CD4-positive, alpha-beta T cell treated with Interleukin-4 for 1 hour (primary cell): ENCODE measurements at places on chromosomes 11 and 22.

DNA sequence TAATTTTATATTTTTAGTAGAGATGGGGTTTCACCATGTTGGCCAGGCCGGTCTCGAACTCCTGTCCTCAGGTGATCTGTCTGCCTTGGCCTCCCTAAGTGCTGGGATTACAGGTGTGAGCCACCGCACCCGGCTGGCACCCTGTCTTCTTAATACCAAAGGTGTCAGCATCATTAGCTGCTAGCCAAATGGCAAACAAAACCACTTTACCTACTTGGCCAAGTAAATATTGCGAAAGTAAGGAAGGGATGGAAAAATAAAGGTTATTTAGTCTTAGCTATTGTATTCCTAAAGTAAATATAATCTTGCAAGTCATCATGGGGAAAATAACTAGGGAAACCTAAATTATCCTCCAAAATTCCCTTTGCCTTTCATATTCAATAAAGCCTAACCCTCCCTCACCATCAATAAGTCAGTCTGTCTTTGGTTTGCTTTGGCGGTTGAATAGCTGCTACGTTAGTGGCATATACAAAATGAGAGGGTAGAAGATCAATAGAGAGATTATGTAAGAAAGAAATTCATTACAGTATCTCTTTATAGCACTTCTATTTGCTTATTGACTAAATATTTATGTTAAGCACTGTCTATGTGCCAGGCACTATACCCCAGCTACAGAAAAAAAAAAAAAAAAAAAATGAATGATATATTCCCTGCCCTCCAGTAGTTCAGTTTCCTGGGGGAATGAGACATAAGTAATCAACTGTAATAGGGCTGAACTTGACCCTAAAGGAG is 40.2 kb upstream of the CFAP300 start:
- no peak for DNase-seq

GRCh38 chr11:3970108-3970507 is 114.6 kb downstream of the STIM1 start:
- DNase-seq, result no peak

DNA sequence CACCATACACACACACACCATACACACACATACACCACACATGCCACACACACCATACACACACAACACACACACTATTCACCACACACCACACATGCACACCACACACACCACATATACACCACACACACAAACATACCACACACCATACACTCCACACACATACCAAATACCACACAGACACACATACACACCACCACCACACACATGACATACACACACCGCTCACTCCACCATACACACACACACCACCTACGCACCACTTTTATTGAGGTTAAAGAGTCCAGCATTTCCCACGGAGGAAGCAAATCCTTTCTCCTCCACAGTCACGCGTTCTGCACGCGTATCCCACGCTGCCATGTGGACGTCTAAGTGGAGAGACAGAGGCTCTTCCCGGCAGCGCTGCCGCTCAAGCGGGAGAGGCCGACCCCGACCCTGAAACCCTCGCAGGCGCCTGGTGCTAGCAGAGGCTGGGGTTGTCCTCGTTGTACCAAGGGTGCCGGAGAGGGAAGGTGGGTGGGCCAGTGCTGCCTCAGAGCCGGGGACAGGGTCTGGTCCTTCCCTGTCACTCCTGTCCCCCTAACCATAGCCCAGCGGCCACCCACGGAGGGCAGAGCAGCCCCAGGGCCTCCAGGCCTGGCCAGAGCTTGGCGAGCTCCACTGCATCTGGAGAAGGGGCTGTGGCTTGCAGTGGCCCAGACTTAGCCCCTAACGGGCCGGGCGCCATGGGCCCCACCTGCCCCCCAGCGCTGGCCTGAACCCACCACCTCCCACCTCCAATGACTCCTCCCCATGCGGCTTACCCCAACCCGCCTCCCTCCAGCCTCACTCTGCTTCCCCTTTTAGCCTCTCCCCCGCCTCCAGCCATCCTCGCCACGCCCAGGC is 1495.0 kb downstream of the BRD1 start:
- DNase-seq, result no peak

DNA sequence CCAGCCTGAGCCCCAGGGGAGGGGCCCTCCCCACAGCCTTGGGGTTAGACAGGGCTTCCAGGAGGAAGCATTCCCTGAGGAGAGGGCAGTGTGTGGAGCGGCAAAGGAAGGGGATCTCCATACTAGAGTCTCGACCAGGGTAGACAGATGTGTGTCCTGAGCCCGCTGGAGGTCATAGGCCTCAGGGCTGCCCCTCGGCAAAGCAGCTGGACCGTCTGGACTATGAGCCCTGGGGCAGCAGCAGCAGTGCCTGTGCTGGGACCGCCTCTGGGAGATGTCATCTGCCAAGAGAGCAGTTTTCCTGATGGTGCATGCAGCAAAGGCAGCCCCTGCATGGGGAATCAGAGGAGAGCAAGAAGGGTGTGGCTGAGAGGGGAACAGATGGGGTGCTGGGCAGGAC is 20.8 kb upstream of the TCF20 start:
- no peak for DNase-seq

DNA sequence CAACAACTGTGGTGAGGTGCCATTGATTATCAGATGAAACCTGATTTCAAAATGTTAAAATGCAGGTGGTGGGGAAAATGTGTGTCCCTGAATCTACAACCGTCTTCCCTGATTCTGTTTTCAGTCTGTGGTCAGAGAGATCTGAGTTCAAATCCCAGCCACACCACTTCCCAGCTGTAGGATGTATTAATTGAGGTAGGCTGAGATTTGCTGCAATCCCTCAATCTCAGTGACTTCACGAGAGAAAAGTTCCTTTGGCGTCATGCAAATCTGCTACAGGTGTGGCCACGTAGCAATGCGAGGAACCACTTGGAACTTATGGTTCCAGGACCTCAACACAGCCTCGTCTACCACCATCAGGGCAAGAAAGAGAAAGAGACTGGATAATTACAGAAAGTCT is 56.2 kb downstream of the BCL2L13 start:
- no peak for DNase-seq

GRCh38 chr22:36911887-36912661 is 1.4 kb upstream of the CSF2RB start:
- no peak for DNase-seq

- no peak for DNase-seq
Measured at GRCh38 chr11:79219186-79220045, 221.4 kb downstream of the TENM4 start.

GRCh38 chr11:88617226-88617625 is 279.7 kb upstream of the CTSC start:
- no peak for DNase-seq

DNA sequence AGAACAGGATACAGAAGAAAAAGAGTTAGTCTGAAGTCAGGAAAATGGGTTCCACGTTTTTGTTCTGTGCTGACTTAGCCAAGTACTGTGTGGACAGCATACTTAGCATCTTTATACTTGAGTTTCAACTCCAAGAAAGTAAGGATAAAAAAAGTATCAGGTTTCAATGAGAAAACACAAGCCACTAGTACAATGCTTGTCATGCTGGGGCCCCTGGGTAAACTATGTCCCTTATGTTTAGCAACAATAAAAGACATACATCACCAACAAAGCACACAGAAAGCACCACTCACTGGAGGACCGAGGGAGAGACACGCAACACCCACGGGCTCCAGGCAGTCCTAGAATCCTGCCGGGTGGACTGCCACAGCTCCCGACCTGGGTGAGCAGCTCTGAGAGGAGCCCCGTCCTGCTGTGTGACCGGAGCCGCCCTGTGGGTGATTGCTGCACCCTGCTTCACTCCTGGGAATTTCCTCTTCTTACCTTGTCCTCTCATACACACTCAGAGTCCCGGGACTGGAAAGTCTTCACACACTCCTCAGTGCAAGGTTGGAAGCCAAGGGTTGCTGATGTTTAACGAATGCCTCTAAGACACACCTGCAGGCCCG is 890.5 kb downstream of the BRD1 start:
- DNase-seq, result no peak

GRCh38 chr11:95544095-95544856 is 245.3 kb downstream of the FAM76B start:
- no peak for DNase-seq
